ENCODE measurements at places on chromosomes 4 and X. TPM values are rescaled to one million over a fixed set of nuclear protein-coding genes. Genes with fewer than 3 reads are reported as not detected.

Gene HTT-AS
- not detected for polyA plus RNA-seq

Gene PRSS48
- polyA plus RNA-seq = not detected

Gene VGLL1
- polyA plus RNA-seq = not detected

Gene ERAS
- polyA plus RNA-seq = not detected

Gene IL2RG
- not detected for polyA plus RNA-seq

Gene PPARGC1A
- 0.31 TPM for polyA plus RNA-seq

Gene CSAG3
- polyA plus RNA-seq = not detected

Gene AKAP14
- polyA plus RNA-seq = not detected

Gene RAP1GDS1
- 74.6 TPM for polyA plus RNA-seq

Gene PAGE2B
- not detected for polyA plus RNA-seq

Gene DRP2
- 4.3 TPM for polyA plus RNA-seq

Gene WWC2
- 43.6 TPM for polyA plus RNA-seq

Gene RASGEF1B
- 0.04 TPM for polyA plus RNA-seq

Gene EREG
- polyA plus RNA-seq = 1.8 TPM

Gene TDO2
- 0.55 TPM for polyA plus RNA-seq

Gene CASP3
- 38.9 TPM for polyA plus RNA-seq

Gene CYLC1
- not detected for polyA plus RNA-seq

Gene NLGN4X
- not detected for polyA plus RNA-seq

Gene RNF175
- not detected for polyA plus RNA-seq

Gene HSFX2
- polyA plus RNA-seq = not detected

Gene CPLX1
- polyA plus RNA-seq = 0.11 TPM

Gene MAGEA2B
- polyA plus RNA-seq = not detected

Gene GASK1B
- 32.9 TPM for polyA plus RNA-seq

Gene FAM9A
- not detected for polyA plus RNA-seq

Gene FRG2
- not detected for polyA plus RNA-seq

Gene BMP3
- 0.11 TPM for polyA plus RNA-seq

Gene GPRASP3
- polyA plus RNA-seq = 6.9 TPM

Gene CLIC2
- 1.2 TPM for polyA plus RNA-seq

Gene MANBA
- 21.9 TPM for polyA plus RNA-seq

Gene NSUN7
- polyA plus RNA-seq = 0.11 TPM

Gene GPM6B
- 0.67 TPM for polyA plus RNA-seq

Gene RADX
- polyA plus RNA-seq = 1.0 TPM

Gene GTPBP6
- 20.4 TPM for polyA plus RNA-seq

Gene STS
- 5.0 TPM for polyA plus RNA-seq

Gene XAGE2
- not detected for polyA plus RNA-seq

Gene HS6ST2
- not detected for polyA plus RNA-seq
